ENCODE measurements at places on chromosomes 1 and 21.

- no peak for DNase-seq
These were observed 430.8 kb upstream of the C1orf87 start for GRCh38 chr1:60504206-60504840.

DNA sequence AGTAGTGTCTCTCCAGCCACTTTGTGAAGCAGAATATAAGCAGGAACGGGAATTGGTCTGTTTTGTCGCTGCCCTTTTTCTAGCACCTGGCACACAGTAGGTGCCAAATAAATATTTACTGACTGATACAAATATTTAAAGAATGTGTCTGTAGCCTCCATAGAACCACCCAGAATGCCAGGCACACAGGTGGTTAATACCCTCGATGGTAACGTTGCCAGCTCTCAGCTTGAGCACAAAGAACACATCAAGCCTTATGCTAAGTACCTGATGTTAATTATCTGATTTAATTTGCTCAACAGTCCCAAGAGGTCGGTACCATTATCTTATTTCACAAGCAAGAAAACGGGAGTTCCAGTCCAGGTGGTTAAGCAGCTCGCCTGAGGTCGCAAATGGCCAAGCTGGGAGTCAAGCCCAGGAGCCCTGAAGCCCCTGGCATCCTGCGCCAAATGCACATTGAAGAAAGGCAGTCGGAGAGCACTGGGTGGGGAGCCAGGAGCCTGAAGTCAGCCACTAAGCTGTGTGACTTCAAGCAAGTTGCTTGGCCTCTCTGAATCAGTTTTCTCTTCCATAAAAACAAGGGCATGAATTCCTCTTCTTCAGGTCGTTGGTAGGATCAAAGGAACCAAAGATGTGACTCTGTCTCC, 26.4 kb downstream of the HSPG2 start:
- no peak for DNase-seq

DNA sequence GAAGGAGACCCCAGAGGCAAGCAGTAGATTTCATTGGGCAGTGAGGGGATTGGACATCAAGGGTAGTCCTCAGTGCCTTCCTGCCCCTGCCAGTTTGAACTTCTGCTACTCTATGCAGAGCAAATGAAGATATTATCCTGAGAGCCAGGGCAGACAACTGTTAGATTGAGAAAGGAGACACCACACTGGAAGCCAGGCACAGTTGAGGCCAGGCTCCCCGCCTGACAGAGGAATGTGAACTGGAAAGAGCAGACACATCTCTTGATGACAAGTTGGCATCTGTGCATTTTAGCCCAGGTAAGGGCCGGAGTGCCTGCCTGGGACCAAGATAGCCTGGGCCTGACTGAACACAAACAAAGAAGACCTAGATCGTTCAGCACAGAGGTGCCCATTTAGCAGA, 16.0 kb downstream of the SH3BGR start:
- no peak for DNase-seq

- DNase-seq = no peak
These were observed 91.9 kb upstream of the ERRFI1 start for GRCh38 chr1:8118031-8118451.

DNA sequence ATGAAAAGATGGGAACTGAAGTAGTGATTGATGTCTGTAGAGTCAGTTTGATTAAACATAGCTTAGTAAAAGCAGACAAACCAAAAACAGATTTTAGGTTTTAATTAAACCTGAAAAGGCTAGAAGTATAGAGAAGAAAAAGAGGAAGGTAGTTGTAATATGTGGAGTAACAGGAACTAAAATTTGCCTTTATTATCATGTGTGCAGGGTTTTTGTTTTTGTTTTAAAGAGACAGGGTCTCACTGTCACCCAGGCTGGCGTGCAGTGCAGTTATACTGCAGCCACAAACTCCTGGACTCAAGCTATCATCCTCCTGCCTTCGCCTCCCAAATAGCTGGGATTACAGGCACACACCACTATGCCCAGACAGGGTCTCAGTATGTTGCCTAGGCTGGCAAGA, 6.0 kb downstream of the TOR1AIP1 start:
- no peak for DNase-seq

DNA sequence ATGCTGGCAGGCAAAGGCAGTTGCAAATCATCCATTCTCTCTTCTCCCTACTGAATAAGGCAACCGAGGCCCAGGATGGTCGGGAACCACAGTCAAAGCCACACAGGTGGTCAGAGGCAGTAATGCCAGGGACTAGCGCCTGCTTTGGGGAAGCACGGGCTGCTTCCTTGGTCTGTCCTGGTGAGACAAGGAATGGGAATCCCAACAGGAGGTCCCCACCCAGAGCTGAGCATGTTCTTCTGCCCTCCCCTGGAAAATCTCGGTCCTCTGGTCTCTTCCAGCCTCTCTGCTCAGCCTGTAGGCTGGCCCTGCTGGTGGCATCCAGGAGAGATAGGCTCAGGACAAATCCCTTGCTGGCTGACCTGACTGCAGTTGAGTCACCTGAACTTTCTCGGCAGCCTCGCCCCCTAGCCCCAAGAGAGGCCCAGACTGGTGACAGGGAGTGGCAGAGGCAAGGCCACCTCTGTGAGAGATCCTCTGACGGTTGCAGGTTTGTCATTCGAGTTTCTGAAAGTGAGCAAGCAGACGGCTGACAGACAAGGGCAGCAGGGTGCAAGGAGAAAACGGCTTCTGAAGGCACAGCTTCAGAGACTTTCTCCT, 5.8 kb downstream of the OLIG1 start:
- no peak for DNase-seq

DNA sequence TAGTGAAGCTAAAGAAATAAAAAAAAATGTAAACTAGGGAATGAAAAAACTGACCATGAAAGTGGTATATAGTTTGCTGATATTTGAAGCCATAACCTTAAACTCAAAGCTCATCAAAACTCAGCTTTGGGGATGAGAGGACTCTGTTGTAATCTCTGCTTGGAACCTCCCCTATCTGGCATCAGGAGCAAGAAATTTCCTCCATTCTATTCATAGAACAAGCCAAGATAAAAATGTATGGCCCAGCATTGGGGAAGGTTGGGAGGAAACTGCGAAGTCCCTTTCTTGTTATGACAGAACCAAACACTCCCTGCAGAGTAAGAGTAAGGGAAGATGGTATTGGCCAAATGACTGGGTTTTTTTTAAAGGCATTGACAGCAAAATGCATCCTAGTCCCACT, 35.6 kb downstream of the MCOLN2 start:
- DNase-seq = no peak

DNA sequence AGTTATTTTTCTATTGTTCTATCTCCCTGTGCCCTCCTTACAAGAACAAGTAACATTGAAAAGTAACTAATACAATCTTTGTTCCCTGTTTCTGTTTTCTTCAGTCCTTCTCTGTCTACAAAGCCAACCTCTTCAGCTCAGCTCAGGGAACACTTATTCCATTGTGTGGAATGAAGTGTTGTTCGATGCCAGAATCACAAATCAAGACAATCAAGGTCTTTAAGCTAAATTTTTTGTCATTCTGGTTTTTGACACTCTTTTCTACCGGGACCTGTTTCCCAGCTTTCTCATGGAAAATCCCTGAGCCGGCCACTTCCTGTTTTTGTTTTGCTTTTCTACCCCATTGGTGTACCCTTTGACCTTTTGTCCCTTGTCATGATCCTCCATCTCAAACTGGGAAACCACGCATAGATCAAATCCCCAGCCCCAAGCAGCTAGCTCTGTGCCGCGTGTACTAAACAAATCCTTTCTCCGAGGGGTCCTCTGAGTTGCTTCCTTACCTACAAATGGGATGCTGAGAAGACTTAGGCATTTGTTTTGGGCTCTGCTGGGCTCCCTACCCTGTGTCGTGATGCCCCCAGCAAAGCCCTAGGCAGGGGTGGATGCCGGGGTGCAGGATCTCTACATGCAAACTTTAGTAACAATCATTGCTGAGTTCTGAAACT, 141.8 kb downstream of the TOMM20 start:
- DNase-seq = no peak

- no peak for DNase-seq
These were observed 33.8 kb downstream of the MFSD2A start for GRCh38 chr1:39988618-39989343.

GRCh38 chr21:32437729-32438128, 25.2 kb downstream of the EVA1C start:
- no peak for DNase-seq

GRCh38 chr1:61109158-61109557, 26.8 kb downstream of the NFIA start:
- no peak for DNase-seq

GRCh38 chr1:60911966-60912697, 170.2 kb upstream of the NFIA start:
- no peak for DNase-seq

GRCh38 chr1:111754984-111755330, 744 bp upstream of the DDX20 start:
- no peak for DNase-seq

GRCh38 chr1:201223852-201224665, 33.4 kb downstream of the IGFN1 start:
- DNase-seq = no peak

DNA sequence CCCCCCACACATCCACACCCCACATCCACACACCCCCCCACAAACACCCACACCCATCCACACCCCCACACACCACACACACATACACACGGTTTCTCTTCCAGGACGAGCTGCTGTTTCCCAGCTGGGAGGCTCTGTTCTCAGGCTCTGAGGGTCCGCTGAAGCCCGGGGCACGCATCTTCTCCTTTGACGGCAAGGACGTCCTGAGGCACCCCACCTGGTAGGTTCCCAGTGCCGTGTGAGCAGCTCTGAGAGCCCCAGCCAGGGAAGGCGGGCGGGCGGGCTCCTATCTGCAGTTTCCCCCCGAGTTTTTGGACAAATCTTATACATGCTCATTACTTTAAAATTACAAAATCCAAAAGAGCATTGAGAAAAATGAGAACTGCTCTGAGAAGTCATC, 31.2 kb downstream of the SLC19A1 start:
- no peak for DNase-seq

DNA sequence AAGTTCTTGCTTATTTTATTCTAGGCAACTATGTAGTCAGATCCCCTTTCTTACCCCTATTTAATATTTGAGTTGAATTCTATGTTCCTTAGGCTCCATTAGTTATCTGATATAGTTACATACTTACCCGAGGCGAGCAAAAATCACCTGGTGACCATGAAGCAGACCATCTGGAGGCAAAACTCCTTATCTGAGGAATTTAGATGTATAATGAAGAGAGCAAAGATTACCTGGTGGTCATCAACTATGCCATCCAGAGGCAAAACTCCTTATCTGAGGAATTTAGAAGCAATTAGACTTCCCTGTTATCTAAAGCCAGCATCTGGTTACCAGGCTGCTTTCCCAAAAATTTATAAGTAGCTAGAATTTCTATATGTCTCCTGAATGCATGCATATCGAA, 129.9 kb downstream of the PATJ start:
- no peak for DNase-seq

DNA sequence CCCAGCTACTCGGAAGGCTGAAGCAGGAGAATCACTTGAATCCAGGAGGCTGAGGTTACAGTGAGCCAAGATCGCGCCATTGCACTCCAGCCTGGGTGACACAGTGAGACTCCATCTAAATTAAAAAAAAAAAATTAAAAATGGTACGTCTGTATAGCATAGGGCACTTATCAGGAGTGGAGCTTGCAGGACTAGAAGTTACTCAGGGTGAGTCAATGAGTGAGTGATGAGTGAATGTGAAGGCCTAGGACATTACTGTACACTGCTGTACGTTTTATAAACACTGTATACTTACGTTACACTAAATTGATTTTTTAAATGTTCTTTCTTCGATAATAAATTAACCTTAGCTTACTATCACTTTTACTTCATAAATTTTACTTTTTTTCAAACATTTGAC, 183.6 kb downstream of the NR5A2 start:
- DNase-seq = no peak

DNA sequence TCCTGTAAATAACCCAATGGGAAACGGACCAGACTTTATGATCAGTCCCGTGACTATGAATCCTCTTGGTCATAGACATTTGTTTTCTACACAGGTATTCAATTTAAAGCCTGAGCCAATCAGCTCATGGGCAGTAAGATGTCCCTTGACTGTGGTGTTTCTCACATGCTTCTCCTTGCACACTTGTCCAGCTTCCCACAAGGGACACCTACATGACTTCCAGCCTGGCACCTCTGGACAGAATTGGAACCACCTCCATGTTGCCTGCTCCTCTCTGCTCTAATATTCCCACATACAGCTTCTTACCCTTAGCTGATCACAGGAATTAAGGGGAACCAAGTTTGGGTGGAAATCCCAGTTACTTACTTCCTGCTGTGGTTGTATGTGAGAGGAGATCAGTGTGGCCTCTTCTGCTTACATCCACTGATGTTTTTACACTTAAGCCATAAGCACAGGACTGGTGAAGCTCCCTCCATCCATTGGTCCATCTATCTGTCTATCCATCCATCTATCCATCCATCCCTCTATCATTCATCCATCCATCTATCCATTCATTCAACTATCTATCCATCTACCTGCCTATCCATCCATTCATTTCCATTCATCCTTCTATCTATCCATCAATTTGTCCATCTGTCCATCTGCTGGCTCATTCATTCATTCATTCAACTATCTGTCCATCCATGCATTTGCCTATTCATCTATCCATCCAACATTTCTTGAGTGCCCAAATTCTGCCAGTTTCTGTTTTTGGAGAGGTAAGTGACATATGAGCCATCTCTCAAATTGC, 16.4 kb downstream of the RUNX1 start:
- no peak for DNase-seq

DNA sequence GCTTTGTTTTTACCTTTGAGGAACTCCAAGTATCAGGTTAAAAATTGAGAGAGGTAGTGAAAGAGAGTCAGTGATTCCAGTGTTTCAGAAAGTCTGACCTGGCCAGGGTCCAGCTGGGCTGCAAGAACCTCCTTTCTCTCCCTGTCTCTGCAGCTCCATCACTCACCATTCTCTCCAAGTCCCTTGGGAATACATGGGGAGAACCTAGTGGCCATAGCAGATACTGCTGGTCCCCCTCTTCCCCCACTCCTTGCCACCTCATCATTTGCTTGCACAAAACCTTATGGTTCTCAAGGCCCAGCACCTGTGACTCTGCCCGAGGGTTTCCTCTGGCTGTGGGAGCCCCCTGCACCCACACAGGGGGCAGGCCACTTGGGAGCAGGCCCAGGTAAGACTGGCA, 279.5 kb downstream of the KIF26B start:
- no peak for DNase-seq

All from stimulated activated CD4-positive, alpha-beta T cell treated with anti-CD3 and anti-CD28 coated beads, Interleukin-1b, Interleukin-23, amount 100 ng/mL, for 1 hour (primary cell).